ENCODE measurements at places on chromosomes 6 and 20.

DNA sequence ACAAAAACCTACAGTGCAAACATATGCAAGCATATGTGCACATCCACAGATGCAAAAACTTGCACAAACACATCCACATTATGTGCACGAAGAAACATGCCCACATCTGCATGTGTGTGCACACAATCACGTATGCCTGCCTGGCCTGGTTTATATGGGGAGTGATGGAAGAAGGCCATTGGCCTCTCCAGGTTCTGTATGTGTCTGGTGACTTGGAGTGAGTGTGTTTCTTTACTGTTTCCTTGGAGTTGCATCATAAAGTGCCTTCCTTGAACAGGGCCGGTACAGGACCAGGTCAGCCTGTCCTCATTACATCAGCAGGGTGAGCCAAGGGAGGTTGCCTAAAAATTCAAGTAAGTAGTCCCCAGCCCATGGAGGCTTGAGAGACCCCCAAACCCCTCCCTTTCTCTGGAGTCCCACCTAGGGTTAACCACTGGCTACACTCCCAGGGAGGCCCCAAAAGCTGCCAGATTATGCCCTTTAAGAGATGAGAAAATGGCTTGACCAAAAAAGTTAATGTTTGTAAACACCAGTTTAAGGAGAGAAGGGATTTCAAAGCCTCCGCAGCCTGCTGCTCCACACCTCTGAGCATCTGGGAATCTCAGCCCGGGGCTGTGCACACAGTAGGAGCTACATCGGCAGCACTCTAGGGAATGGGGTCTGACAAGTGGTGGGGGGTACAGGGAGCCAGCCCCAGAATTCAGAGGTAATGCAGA, 140.8 kb downstream of the VEGFA start:
- no peak for DNase-seq

DNA sequence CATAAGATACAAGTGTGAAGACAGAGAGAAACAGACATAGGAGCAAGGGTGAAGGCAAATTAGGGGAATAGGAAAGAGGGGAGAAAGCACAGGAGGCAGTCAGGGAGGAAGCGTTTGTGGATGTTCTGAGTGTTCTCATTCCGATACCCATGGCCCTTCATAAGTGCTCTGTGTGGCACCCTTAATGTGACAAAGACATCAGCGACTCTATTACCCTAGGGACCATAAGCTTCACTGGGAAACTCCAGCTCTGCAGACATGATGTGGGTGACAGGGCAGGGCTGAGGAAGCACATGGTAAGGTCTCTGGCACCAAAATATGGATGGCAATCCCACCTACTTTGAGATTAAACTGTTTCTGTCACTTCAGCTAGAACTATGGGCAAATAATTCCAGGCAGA, 33.0 kb downstream of the F13A1 start:
- DNase-seq: no peak

DNA sequence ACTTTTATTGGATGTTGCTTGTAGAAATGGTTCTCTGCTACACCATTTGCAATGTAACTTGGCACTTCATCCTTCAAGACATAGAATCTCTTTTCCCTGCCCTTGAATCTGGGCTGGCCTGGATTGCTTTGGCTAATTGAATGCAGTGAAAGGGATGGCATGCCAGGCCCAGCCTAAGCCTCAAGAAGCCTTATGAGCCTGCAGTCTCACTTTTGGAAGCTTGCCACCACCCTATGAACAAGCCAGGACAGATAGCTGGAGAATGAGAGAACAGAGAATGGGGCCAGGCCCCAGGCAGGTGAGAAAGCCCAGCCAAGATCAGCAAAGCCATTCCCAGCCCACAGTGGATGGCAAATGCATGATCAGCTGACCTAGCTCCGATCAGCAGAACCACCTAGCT, 350.7 kb upstream of the RNF24 start:
- no peak for DNase-seq

DNA sequence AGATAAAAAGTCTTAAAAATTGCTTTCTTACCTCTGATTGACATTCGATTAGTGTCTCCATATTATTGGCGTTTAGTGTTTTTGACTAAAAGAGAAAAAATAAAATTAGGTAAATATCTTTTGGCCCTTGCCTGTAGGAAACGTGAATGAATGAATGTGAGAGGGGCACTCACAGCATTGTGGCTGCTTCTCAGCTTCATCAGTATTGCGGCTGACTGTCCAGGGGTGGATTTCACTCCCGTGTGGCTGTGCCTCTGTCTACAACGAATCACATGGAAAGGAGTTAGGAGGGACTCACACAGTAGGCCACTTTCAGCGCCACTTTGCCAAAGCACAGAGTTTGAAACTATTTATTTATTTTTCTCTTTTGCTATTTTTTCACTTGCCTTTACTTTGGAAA, 844 bp downstream of the TAGAP start:
- DNase-seq: no peak

DNA sequence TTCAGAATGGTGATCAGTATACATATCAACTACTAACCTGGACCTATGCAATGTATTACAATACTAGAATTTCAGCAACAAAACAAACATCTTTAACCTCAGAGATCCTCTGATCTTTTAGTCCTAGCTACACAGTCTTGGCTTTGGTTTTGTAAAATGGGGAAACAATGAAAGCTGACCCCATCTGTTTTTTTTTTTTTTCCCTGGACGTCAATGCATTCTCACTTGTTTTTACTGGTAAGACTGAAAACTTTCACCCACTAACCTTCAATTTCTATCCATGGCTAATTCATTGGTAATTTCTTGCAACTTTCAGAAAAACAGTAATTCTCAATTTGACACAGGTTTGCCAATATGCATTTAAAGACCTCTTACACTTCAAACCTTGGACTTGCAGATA, 3.0 kb downstream of the KIF13A start:
- no peak for DNase-seq

Measured in right renal pelvis (tissue), 4 donors.